Brain pericyte (primary cell): ENCODE measurements at places on chromosomes 2 and 18.
A peak's percentile ranks its signal among the peaks of the same experiment; 100 is the strongest.

- DNase-seq = no peak
These were observed 8.8 kb upstream of the PRSS56 start for GRCh38 chr2:232511336-232511890.

DNA sequence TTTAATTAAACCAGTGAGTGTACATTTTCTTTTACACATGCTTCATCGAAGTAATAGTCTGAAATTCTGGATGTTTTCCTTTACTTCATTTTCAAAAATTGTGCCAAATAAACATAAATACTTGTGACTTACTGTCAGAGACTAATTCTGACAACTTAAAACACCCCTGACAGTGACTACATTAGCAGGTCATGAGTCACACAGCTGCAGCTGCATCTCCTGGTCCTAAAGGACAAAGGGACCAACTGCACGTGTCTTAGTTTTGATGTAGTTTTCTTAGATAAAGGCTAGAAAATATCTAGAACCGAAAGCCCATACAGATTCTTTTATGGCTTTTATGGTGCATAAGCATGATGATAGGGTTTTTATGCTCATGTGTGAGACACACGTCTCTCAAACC is 29.6 kb upstream of the DSC3 start:
- no peak for DNase-seq

GRCh38 chr2:119223521-119224390 is at the start of gene STEAP3:
STEAP3 (plus strand) TSS chr2:119223834; CDS start chr2:119231013, 7,179 bp downstream.
- DNase-seq = no peak

DNA sequence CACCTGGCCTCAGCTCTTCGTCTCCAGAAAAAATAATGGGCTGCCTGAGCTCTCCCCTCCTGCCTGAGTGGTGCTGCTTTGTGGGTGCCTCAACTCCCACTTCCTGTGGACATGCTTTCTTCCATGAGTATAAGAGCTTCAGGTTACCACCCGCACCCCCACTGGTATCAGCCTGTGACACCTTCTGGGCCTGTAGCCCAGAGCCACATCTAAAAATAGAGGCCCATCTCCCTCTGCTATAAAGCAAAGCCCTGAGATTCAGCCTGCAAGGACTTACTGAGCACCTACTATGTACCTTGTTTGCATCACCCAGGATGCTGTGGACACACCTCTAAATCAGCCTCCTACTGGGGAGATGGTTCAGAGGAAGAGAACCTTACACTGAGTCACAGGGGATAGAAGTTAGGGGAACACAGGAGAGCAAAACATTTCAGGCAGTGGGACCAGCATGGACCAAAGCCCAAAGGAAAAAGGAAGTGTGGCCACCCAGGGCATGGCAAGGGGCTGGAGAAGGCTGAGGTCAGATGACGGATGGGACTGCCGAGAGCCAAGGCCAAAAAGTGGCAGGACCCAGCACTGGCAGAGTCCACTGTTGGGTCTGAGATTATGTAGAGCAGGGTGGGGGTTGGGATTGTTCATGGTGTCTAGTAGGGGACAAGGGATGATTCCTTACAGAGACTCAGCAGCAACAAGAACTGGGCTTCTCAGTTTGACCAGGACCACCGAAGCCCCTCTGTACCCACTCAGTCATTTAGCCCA is 123.7 kb upstream of the PPP1CB start:
- no peak for DNase-seq

GRCh38 chr18:5311301-5311989 is 15.9 kb upstream of the ZBTB14 start:
- DNase-seq = no peak

DNA sequence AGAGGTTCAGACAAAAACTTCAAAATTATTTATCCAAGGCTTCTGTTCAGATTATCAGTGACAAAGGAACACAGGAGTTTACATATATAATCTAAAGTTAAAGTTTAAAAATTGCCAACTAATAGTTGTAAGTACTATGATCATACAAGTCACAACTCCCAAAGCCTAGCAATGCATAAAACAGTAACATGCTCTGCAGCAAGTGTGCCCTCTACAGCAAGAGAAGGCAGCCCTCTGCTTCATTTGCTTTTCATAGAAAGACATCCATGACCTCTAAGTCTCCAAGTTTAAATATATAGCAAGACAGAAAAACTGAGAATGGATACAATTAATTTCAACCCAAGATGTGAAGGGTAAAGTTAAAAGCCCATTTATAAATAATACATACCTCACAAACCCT is 13.3 kb downstream of the RAB1A start:
- DNase-seq = no peak

- DNase-seq = no peak
These were observed 21.9 kb upstream of the MGAT5 start for GRCh38 chr2:134231965-134232340.

GRCh38 chr2:3241971-3242746 is 135.5 kb downstream of the EIPR1 start:
- no peak for DNase-seq

DNA sequence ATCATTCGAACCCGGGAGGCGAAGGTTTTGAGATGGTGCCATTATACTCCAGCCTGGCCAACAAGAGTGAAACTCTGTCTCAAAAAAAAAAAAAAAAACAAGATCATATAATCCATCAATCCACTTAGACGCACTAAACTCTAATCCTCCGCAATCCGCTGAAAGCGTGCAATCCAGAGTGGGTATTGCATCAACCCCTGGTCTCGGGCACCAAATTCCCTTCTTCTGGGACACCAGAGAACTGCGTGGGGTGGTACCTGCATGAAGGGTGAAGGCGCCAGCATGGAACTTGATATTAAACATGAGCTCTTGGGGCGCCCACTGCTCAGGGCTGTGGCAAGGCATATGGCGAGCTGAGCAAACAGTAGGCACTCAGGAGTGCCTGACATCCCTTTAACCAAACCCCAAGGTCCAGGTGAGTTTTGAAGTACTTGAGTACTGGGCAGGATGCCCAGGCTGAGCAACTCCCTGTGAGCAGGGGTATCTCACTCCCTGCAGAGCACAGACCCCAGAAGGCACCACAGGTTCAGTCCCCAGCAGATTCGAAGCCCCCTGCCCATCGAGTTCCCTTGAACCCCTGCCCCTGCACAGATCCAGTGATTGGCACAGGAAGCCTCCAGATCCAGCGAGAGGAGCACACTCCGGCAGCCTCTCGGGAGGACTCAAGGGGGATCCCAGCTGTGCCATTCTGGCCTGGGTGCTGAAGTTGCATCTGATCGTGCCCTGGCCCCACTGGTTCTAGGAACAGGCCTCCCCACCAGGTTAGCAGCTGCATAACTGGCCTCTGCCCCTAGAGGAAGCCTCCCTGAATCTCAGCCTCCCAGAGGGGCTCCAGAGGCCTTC is 8.0 kb downstream of the ALPI start:
- no peak for DNase-seq

DNA sequence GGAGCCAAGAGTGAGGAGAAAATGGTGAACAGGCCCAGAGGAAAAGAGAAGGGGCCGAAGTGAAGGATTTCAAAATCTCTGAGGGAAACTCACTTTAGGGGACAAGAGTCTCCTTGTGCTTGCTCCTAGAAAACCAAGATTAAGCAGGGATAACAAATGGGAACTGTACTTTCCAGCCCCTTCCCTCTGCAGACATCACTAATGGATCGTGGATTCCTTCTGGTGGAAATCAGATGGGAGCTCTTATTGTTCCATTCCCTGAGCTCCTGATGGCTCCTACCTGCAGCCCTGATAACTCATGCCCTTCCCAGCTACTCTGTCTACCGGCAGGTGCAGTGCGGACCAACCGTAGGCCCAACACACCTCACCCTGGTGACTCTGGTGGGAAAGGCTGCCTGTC is 20.6 kb upstream of the RESP18 start:
- DNase-seq = no peak

- no peak for DNase-seq
These were observed 26.6 kb upstream of the SEH1L start for GRCh38 chr18:12921178-12921577.

GRCh38 chr18:68219274-68219673 is 495.6 kb downstream of the TMX3 start:
- DNase-seq = no peak

DNA sequence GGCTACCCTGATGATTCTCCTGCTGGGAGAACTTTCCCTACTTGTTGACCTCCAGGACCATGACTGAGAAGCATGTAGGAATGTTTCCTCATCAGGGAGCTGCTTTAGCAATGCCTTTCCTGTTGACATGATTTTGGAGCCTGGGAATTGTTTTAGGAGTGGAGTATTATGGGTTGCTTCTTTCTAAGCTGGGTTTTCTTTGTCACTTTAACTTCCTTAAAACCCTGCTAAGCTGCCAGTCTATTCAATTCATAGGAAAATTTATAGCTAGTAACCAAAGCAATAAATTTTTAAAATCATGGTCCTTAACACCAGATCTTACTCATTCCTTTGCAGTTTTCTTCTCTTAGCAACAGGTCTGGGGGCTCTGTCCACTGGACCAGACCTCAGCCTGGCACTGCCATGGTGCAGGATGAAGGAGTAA is 125.6 kb upstream of the TACR1 start:
- DNase-seq = no peak

GRCh38 chr2:209095432-209095831 is 328.4 kb upstream of the MAP2 start:
- no peak for DNase-seq

DNA sequence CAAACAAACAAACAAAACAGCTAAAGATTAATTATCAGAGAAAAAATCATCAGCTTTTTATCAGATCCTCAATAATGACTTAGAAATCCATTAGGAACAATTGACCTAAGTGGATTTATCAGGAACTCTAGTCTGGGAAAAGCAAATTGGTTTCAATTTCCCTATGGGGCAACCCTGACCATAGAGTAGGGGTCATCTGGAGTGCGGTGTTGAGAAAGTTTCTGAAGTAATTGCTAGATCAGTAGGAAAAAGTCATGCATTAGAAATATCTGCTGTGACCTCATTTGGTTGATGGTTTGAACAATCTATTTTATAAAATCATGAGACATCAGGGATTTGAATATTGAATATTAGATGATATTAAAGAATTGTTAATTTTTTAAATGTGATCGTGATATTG is 507.9 kb downstream of the TXNL1 start:
- DNase-seq = no peak

- no peak for DNase-seq
These were observed 44.4 kb downstream of the TFPI start for GRCh38 chr2:187509667-187510417.

- no peak for DNase-seq
These were observed 170.0 kb upstream of the ARL4C start for GRCh38 chr2:234666911-234667310.

- DNase-seq = no peak
These were observed 296.0 kb downstream of the PLCL1 start for GRCh38 chr2:198100346-198100745.

- DNase-seq = no peak
These were observed 714 bp downstream of the RPIA start for GRCh38 chr2:88692187-88692586.

DNA sequence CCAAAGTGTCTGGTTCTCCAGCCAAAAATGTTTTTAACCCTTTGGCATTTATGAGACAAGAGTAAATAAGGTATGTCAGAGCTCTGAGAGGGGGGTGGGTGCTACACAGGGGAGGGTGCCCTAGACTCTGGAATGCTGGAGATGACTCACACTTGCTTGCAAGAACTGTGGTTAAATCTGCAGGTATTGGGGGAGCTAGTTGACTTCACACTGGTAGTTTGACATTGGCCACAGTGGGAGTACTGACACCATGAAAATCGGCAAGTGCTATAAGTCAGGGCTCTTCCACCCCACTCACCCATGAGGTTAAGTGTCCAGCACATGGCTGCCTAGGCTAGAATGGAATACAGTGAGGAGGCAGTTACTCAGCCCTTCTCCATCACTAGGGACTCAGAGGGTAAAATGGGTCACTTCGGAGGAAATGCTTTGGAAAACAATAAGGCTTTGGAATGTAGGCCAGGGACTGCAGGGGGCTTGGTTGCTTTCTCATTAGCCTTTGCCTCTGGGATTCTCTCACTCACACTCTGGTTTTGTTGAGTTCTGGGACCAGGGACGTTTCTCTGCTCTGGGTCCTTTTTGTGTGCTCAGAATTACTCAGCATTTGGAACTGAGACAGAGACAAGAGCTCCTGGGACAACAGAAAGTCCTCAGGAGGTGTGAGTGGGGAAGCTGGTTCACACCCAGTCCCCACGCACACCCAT is 91.6 kb downstream of the ACKR3 start:
- DNase-seq = no peak

GRCh38 chr2:3423492-3424170 is 44.1 kb downstream of the TRAPPC12 start:
- peak; percentile 24 for DNase-seq

DNA sequence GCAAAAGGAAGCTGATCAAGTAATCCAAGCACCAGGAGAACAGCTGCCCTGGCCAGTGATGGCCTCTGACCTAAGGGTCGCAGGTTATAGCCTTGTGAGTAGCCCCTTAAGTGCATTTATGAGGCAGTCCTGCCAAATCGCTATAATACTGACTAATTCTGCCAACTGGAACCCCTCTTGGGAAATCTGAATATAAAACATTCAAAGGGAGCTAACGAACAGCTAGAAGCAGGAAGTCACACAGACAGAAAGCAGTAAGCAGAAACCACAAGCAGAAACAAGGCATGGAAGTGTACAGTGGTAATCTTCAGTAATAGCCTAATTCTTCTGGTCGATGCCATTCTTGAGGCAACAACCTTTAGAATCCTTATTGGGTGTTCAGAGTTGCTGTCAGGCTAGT is 521.3 kb downstream of the METTL4 start:
- DNase-seq = no peak

DNA sequence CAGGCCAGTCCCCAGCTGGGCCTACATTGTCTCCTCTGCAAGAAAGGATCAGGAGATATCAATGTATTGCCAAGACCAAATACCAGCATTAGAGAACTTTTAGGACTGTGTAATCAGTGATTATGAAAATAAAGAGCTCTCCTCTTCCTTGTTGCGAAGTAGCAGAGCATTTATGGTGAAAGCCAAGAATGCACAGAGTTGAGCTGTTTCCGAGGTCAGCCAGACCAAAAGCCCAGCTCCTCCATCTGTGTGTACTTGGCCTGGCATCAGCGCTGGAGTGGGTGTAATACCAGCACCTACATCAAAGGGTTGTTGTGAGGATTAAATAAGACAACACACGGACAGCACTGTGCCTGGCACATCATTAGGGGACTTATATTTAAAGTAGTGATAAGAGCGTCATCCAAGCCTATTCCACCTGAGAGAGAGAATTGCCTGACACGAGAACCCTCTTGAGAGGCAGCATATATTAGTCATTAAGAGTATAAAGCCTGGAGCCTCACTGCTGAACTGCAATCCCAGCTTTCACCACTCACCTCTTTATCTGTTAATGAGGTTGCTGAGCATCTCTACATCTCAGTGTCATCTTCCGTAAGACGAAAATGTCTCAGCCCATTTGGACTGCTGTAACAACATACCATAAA is 7.4 kb upstream of the SLC16A14 start:
- no peak for DNase-seq

GRCh38 chr18:10579079-10579867 is 53.4 kb downstream of the NAPG start:
- no peak for DNase-seq

- DNase-seq = no peak
These were observed 155.1 kb upstream of the TCF4 start for GRCh38 chr18:55743133-55743532.

DNA sequence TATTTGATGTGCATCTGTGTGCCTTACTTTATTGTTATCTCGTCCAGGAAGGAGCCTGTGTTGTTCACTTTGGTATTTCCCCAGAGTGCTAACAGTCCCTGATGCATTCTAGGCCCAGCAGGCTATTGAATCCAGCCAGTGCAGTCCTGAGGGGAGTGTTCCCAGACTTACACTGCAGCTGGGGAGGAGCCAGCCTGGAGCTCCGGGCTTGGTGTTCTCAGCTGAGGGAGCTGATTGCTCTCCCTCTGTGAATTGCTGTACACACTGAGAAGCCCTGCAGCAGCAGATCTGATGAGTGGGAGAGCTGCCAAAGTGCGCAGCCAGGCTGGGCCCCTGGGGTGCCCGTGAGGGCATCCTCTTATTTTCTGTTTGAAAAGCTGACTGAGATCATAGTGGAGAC is 159.2 kb downstream of the GALNT3 start:
- peak; percentile 92 for DNase-seq
